ENCODE measurements at places on chromosomes 7 and 10. TPM values are rescaled to one million over a fixed set of nuclear protein-coding genes. Genes with fewer than 3 reads are reported as not detected.

DNA sequence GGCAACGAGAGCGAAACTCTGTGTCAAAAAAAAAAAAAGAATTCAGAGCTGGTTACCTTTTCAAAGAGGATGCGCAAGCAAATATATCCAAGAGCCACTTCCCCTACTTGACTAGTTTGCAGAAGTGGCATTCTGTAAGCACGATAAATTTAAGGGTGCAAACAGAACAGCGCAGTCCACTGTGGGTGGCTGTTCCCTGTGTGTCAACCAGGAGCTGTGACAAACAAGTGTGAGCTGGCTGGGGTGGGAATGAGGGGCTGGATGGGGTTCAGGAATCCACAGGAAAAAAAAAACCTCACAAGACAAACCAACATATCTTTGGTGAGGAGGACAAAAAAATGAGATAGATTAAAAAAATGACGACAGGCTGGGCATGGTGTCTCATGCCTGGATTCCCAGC, 15.9 kb downstream of the GUSB start:
- DNase-seq = no peak

- DNase-seq = no peak
Measured at GRCh38 chr7:30682212-30683083, at the start of gene CRHR2. TSS of gene CRHR2 (minus strand) at chr7:30682456. CDS start at chr7:30682280, 176 bp downstream.

DNA sequence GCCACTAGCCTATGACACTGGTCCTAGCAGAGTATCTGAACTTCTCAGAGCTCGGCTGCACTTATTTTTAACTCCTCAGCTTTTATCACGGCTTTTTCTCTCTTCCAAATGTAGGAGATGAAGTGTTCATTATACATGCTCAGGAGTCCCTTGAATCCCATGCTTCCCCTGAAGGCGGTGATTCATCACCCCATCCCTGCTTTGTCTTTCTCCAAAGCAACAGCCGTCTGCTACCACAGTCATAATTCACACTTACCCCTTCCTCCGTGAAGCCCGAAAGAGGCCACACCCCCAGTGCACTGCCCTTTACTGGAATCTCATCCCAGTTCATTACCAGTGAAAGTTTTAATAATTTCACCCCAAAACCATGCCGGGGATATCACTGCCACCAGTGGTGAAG, 301.5 kb upstream of the SHH start:
- DNase-seq = no peak

- DNase-seq = no peak
Measured at GRCh38 chr10:13338390-13339110, 9.5 kb downstream of the SEPHS1 start.

GRCh38 chr10:75187961-75188426, 22.6 kb upstream of the VDAC2 start:
- DNase-seq = peak; percentile 34

FZD1 gene
- total RNA-seq = 13.2 TPM

KLF6 gene
- 65.6 TPM for total RNA-seq

PLAU gene
- total RNA-seq = 1.8 TPM

NPC1L1 gene
- total RNA-seq = 0.49 TPM

IL15RA gene
- total RNA-seq = 28.8 TPM

TAS2R5 gene
- total RNA-seq = 1.8 TPM
